ENCODE measurements at places on chromosomes 3 and 15.

DNA sequence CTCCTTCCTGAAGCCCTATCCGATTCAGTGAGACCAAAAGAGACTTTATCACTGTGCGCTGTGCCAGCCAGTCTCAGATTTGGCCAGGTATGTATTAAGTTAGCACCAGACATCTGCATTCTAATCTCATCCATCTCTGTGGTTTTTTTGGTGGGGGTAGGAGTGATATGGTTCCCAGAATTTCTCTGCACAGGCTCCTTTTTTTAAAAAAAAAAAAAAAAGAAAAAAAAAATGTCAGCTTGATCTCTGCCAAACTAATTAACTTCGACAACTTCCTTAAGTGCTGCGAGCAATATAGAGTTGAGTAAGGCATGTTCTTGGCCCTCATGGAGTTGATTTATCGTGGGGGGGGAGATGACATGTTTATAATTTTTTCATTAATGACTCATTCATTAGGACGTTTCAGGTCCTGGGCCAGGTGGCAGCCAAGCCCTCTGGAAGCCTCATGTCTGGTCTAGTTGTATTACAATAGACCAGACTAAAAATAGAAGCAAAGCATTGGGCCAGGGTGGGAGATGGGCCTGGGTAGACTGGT, 12.9 kb downstream of the SLCO3A1 start:
- DNase-seq: no peak

- DNase-seq: no peak
Measured at GRCh38 chr3:121796970-121797369, 37.9 kb downstream of the IQCB1 start.

- no peak for DNase-seq
Measured at GRCh38 chr3:122315619-122316018, 9.4 kb upstream of the CSTA start.

DNA sequence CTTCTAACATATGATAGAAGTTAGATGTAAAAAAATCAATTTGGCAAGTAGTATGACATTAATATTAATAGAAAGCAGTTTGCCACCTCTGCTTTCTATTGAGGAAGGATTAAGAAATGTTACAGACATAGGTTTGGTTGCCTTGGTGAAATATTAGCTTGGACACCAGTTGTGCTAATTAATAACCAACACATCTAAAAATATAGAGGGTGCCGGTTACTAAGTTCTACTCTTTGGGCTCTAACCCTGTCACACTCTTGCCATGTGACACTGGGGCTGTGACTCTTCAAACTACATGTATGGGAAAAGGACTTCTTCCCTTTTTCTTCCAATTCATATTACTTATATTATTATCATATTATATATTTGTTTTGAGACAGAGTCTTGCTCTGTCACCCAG, 64.4 kb downstream of the TRIM71 start:
- no peak for DNase-seq

DNA sequence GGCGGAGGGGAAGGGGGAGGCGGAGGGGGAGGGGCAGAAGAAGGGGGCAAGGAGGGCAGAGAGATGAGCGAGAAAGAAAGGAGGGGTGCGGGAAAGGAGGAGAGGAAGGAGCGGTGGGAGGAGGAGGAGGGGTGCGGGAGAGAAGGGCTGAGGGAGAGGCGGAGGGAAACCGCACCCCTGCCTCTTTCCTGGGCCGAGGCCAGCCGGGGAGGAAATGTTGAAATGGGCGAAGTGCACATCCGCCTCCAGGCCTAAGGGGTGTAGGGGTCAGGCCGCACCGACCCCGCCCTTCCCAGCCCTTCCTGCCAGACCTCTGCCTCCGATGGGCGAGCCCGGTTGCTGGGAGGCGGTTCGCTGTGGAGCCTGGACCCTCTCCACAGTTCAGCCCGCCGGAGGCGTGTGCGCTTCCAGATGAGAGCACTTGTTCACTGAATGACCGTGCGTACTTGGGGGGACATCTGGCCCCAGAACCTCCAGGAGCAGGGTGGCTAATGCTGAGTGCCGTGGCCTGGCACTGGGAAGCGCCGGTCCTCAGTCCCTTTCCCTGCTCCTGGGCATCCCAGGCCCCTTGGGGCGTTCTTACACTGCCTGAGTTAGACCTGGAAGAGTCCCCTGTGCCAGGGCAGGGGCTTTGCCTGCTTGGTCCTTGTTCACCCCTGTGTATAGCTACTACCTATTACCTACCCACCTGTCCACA, 110.3 kb upstream of the KLF13 start:
- peak; percentile 98 for DNase-seq

GRCh38 chr3:60912142-60912541, 339.1 kb downstream of the FHIT start:
- DNase-seq: no peak

DNA sequence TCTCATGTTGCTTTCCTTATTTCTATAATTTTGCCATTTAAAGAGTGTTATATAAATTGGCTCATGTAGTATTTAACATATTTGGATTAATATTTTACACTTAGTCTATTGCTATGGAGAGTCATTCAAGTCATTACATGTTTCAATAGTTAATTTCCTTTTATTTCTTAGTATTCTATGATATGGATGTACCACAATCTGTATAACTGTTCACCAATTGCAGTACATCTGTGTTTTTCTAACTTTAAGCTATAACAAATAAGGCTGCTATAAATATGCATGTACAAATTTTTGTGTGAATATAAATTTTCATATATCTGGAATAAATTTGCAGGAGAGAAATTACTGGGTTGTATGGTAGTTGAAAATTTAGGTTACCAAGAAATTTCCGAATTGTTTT, 993.4 kb downstream of the NAALADL2 start:
- no peak for DNase-seq

GRCh38 chr15:100721758-100722550, 119.6 kb downstream of the ASB7 start:
- DNase-seq: peak; percentile 92

DNA sequence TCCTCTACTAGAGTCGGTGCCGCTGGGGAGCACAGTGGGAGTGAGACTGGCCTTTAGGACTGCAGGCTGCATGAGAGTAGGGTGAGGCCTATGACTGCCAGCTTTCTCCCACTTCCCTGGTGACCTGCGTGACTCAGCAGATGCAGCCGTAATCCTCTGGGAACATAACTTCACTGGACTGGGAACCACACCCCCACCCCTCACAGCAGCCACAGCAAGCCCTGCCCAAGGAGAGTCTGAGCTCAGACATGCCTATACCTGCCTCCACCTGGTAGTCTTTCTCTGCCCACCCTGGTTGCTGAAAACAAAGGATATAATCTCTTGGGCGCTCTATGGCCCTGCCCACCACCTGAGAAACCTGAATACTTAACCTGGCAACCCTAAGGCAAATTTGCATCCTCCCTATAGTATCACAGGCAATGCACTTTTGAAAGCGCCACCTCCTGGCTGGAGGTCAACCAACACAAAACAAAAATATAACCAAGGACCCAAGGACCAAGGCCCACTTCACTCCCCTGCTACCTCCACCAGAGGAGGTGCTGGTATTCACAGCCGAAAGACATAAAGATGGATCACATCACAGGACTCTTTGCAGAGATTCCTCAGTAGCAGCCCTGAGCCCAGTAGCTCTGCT, 308.9 kb downstream of the CTNNB1 start:
- DNase-seq: no peak

- DNase-seq: peak; percentile 46
Measured at GRCh38 chr3:138473391-138473790, 39.0 kb downstream of the ESYT3 start.

GRCh38 chr3:40845447-40845846, 320.7 kb downstream of the ZNF621 start:
- no peak for DNase-seq

DNA sequence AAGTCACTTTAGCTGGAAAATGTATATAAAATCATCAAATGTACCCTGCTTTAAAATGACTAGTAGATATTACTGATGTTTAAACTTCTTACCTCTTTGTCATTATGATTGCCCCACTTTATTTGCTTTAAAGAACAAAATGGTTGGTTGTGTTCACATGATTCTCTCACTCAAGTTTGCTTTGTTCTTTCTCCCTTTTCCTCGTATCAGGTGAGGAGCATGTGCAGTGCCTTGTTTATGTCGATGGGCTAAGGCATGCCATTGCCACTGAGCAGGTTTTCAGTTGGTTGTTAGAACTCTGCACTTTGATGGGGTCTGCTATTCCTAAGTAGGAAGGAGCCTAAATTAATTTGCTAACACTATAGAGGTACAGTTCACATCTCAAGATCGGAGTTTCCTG, 5.3 kb downstream of the MAP2K5 start:
- no peak for DNase-seq

DNA sequence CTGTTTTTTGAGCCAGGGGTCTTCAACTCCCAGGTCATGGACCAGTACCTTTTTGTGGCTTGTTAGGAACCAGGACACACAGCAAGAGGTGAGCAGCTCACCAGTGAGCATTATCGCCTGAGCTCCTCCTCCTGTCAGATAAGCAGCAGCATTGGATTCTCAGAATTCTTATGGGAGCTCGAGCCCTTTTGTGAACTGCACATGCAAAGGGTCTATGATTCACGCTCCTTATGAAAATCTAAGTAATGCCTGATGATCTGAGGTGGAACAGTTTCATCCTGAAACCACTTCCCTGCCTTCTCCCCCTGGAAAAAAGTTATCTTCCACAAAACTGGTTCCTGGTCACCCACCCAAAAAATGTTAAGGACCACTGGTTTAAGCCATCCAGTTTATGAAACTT, 1047.6 kb downstream of the OTOL1 start:
- no peak for DNase-seq

DNA sequence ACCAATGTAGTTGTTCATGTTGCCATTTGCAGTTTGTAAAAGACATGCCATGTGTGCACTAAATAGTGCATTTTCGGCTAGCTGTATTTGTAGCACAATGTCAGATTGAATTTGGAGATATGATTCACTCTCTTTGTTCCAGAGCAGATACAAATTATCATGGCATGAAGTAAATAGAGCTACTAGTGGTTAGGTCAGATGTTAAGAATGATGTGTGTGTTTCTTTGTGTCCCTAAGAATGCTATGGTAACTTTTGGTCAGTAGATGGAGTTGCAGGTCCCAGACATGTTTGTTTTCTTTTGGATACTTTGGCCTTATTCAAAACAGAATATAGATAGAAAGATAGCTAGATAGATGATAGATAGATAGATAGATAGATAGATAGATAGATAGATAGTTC, 595.8 kb downstream of the NLGN1 start:
- no peak for DNase-seq

GRCh38 chr3:22156868-22157267, 405.9 kb upstream of the ZNF385D start:
- no peak for DNase-seq

- no peak for DNase-seq
Measured at GRCh38 chr3:33023176-33024136, 72.0 kb downstream of the CCR4 start.

DNA sequence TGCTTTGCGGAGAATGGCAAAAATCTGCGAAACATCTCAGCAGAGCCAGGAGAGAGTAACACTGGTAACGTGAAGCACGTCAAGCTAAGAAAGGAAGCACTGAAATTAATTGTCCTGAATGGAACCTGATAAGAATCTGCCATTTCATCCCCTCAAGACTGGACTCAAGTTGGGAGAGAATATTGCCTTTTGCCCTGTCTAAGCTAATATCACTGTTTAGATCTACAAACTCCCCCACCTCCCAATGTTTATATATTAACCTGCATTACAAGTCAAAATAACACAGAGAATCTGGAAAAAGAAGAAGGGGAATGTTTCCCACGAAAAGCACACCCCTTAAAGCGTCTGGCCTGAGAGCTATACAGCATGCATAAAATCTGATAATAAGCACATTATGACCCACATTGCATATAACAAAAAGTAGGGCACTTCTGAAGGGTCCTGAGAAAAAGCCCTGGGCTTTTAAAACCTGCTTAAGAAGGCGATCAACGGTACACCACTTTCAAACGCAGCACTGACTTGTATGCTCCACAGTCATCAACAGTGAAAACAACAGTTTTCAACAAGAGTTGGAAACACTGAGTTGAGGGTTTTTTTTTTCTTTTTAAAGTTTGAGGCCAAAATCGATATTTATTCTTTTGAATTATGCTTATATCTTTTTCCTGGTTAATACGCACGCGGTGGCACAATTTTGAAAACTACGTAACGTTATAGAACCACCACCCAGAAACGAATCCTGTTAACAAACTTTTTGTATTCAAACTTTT, 1.4 kb upstream of the KAT2B start:
- no peak for DNase-seq

DNA sequence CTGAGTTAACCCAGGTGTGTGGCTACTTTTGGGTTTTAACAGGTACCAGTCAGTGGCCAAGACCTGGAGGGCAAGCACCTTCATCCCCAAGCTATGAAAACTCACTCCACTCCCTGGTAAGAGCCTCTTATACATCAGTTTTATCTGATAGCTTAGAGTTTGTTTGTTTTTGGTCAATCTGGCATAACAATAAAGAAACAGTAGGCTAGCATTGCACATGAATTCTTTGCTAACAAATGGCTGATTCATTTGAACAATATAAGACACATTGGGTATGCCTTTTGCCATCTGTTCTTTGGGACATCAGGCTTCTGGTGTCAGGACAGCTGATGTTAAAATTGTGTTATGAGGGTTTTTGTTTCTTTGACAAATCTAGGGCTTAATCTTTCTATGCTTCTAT, 125.0 kb upstream of the CGNL1 start:
- DNase-seq: no peak

GRCh38 chr3:177263615-177264368, 66.5 kb upstream of the TBL1XR1 start:
- no peak for DNase-seq

DNA sequence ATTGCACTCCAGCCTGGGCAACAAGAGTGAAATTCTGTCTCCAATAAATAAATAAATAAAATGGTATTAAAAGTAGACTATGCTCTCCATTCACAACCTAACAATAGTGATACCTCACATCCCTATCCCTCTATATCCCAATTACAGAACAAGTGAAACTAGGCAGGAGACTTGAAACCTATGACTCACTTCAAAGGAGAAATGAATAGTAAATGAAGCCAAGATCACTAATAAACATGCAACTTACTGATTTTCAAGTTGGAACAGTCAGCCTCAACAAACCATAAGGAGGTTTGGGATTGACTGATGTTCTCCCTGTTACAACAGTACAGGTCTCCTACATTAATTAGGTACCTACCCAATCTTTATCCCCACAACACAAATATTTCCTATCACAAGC, 103.4 kb downstream of the GSK3B start:
- DNase-seq: no peak

- DNase-seq: no peak
Measured at GRCh38 chr3:169998668-169999131, 32.1 kb downstream of the SEC62 start.

DNA sequence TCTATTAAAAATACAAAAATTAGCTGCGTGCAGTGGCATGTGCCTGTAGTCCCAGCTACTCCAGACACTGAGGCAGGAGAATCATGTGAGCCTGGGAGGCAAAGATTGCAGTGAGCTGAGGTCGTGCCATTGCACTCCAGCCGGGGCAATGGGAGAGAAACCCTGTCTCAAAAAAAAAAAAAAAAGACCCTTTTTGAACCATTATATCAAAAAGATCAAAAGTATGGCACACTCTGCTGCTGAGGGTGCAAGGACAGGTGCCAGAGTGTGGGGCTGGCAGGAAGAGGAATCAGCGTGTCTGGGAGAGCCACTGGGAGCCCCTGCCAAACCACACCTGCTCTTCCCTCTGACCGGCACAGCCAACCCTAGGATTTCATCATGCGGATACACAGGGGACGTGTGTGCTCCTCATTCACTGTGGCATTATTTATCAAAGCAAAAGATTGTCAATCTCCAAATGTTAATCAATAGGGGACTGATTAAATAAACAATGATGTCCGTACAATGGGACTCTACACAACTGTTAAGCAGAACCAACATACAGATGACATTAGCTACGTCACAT, 147.3 kb upstream of the TLE3 start:
- DNase-seq: peak; percentile 30

Measured in posterior vena cava (tissue), 2 donors.